ENCODE measurements at places on chromosomes 6 and 20. TPM values are rescaled to one million over a fixed set of nuclear protein-coding genes. Genes with fewer than 3 reads are reported as not detected.

GRCh38 chr6:37242429-37243052, 15.0 kb upstream of the TBC1D22B start:
- peak; percentile 83 for ATAC-seq

GRCh38 chr6:40623178-40623577, 36.0 kb upstream of the LRFN2 start:
- ATAC-seq: no peak

DNA sequence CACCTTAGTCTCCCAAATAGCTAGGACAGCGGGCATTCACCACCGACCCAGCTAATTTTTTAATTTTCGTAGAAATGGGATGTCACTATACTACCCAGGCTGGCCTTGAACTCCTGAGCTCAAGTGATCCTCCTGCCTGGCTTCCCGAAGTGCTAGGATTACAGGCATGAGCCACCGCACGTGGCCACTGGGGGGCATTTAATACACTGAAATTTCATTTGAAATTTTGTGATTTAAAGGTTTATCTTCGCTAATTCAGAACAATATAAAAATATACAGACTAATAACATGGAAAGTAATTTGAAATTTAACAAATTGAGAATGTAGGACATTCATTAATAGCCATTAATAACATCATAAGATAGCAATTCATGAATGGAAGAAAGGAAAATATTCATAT, 20.5 kb upstream of the TBC1D32 start:
- no peak for ATAC-seq

- no peak for ATAC-seq
Measured at GRCh38 chr6:21259660-21260059, 333.9 kb upstream of the SOX4 start.

GRCh38 chr6:147699637-147700036, 191.1 kb downstream of the SAMD5 start:
- ATAC-seq: no peak

- ATAC-seq: no peak
Measured at GRCh38 chr6:113402544-113402943, 454.6 kb upstream of the MARCKS start.

Gene MOXD1
- total RNA-seq: 34.0 TPM

- ATAC-seq: no peak
Measured at GRCh38 chr6:137630666-137631065, 136.5 kb upstream of the OLIG3 start.

Gene SLA2
- total RNA-seq: 0.49 TPM

DNA sequence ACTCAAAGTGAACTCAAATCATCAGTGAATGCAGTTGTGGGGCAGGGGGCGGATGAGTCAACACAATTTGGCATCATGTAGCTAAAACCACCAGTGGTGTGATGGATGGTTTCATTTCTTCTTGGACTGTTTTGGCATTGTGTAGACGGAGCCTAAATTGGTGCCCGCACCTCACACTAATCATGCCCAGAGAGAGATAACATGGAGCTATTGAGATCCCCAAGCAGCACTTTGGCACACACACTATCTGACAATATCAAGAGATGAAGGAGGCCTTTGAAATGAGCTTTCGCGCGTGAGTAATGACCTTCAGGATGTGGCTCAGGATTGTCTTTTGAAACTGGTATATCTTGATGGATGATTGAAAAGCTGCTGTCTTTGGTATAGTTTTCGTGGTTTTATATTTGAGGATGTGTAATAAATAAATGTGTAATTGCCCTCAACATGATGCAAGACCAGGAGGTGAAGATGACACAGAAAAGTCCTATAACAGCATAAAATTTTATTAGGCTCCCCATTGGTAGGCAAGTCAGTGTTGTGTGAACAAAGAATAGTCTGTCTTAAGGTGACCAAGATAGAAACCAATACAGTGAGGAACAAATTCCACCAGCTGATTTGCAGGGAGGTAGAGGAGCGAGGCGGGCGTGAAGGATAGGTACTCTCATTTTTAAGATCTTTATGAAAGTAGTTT, 174.2 kb downstream of the TSHZ2 start:
- no peak for ATAC-seq

GRCh38 chr20:54510541-54511129, 35.2 kb downstream of the DOK5 start:
- no peak for ATAC-seq

DNA sequence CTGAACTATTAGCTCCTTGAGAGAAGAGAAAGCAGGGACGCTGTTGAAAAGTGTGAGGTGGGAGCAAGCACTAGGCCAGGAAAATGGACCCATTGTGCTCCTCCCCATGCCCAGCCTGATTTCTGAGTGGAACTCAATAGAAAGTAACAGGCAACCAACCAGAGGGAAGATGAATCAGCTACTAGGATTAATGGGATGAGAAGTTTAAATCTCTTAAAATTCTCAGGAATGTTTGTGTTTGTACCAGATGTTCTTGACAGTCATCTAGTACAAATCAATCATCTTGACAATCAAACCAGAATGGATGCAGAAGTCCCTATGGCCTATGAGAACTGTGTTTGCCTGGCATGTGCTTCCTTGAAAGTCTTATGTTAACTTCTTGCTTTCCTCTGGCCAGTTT, 48.9 kb downstream of the HDDC2 start:
- ATAC-seq: no peak

Gene WFDC13
- total RNA-seq: not detected

Gene OOEP
- total RNA-seq: not detected

GRCh38 chr20:50708845-50709635, 17.7 kb upstream of the RIPOR3 start:
- ATAC-seq: no peak

DNA sequence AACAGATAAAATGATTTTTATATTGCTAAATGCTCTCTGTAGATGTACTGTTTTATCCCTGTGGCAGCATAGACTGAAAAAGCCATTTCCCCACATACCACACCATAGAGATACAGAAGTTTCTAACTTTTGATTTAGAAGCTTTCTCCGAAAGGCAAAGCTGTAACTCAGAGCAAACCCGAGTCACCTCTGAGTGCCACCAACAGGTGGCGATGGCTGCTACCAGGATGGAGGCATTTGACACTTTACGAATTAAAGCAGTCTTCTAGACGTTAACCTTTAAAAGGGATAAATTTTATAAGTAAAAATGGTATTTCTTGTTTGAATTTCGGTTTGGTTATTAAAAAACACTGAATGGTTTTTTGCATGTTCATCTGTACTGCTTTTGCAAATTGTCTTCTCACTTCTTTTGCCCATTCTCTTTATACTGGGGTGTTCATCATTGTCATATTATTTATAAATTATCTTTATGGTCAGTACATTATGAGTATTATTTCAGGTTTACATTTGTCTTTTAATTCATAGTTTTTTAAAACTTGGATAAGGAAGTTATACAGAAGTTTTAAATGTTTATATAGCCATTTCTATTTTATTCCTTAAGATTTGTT, 201.0 kb upstream of the CEP162 start:
- no peak for ATAC-seq

Gene KHDC1
- total RNA-seq: 14.7 TPM

- no peak for ATAC-seq
Measured at GRCh38 chr6:164108092-164108491, 693.6 kb downstream of the QKI start.

DNA sequence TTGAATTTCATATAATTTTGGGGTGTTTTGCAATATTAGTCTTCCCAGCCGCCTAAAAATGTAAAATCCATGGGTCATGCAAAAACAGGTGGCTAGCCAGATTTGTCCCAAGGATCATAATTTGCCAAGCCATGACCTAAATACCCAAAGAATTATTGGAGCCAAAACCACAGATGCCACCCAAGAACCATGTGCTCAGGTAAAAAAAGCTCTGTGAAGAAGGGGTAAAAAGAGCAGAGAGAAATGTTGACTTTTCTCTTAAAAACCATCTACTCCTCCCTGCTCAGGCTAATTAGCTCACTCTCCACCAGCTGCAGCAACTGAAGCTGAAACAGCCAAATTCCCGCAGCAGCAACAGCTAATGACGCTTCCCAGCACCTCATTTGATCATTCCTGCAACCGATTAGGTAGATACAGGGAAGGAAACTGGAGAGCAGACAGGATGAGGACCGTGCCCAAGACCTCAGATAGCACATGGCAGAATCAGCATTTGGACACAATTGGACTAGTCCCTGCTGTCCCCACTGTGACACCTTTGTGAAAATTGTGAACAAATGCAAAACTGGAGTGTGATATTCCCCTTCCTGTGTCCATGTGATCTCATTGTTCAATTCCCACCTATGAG, 107.9 kb upstream of the NXT1 start:
- no peak for ATAC-seq

GRCh38 chr20:8210749-8211148, 78.7 kb downstream of the PLCB1 start:
- ATAC-seq: no peak

DNA sequence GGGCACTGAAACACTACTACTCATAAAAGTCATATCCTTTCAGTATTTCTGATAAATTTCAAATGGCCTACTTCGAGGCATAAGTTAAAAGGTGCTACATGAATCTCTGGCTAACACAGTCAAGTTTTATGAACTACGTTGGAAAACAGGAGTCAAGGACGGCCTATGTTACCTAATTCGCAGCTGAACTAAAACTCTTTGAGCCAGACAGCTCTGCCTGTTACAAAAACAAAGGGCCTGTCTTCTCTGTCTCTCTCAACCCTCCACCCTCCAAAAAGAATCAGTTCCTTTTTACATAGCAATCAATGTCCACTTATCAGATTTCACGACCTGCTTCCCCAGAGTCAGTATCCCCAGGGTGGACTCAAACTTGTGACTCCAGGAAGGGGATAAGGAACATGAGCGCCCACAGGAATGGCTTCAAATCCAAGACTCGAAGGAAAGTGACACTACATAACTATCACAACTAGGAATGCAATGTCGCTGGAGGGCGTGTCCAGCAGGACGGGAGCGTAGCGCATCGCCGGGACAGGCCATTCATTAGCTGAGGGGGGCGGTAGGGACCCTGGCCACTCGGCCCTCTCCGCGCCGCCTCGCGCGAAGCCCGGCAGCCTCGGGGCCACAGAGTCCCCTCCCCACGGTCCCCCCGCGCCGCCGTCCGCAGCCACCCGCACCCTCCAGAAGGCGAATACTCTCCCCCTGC, 591 bp downstream of the IBTK start:
- ATAC-seq: peak; percentile 81
